ENCODE measurements at places on chromosomes 6 and 20.

- DNase-seq = no peak
These were observed 46.6 kb downstream of the ZNF831 start for GRCh38 chr20:59210186-59210585.

DNA sequence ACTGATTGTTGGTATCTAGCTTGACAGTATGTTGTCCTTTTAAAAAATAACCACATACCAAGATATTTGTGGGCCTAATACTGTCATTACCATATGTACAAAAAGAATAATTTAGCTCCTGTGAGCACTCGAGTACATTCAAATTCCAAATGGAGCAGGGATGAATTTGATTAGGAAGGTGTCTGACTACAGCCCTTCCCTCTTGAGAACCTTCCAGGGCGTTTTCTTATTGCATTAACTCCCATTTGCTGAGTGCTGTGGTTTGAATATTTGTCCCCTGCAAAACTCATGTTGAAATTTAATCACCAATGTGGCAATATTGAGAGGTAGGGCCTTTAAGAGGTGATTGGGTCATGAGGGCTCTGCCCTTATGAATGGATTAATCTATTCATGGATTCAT lies 76.9 kb upstream of the RALY start:
- DNase-seq = no peak

DNA sequence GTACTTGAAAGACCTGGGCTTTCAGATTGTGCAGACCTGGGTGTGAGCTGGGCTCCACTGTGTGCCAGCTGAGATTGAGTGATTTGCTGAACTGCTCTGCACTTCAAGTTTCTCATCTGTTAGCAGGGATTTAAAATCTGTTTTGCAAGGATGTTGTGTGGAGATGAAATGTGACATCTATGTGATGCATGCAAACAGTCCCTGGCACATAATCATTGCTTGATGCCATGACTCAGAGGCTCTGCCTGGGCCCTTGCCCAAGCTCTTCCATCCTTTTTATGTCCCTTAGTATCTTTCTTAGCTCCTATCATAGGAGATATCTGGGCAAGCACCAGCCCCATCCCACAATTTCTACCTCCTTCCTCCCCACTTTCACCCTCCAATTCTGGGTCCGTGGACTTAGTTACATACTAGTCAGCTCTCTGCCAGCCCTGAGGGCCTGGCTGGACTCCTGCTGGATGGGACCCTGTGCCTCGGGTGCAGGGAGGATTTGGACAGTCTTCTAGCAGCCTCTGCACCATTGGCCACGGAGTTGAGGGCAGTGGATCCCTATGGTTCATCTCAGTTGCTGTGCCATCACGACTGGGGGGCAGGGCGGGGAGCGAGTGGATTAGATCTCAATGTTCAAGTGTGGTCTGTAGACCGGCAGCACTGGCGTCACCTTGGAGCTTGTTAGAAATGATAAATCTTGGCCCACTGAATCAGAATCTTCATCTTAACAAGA lies 103.6 kb downstream of the MAP3K7 start:
- DNase-seq = peak; percentile 10

DNA sequence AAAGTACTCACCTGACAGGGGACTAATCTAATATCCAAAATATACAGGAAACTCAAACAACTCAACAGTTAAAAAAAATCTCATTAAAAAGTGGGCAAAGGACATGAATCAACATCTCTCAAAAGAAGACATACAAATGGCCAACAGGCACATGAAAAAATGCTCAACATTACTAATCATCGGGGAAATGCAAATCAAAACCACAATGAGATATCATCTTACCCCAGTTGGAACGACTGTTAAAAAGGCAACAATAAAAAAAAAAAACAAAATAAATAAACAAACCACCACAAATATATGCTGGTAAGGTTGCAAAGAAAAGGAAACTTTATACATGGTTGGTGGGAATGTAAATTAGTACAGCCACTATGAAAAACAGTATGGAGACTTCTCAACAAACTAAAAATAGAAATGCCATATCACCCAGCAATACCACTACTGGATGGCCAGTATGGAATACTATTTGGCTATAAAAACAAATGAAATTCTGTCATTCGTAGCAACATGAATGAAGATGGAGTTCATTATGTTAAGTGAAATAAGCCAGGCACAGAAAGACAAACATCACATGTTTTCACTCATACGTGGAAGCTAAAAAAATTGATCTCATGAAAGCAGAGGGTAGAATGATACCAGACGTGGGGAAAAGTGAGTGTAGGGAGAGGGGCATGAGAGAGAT lies 6.6 kb downstream of the SIRPB2 start:
- peak; percentile 91 for DNase-seq

DNA sequence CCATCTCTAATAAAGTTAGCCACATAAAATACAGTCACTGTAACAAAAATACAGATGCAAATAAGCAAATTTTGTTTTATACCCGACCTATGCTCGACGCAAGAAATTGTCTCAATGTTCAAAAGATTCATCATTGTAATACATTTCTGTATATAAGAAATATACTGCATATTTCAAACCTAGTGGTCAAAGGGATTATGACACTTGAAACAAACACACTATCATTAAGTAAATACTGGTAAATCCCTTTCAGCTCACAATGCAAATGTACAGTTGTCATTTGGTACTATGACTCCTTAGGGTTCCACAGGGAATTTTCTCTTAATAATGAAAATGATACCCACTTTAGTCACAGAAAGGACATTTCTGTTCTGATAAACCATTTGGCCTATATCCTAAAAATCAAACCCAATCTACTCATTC lies 2.2 kb downstream of the HIVEP2 start:
- peak; percentile 60 for DNase-seq

- no peak for DNase-seq
These were observed 10.0 kb upstream of the DTNBP1 start for GRCh38 chr6:15672818-15673217.

Measured in M059J (cell line).